NCI-H146 (cell line): ENCODE measurements at places on chromosomes 2 and 18.

DNA sequence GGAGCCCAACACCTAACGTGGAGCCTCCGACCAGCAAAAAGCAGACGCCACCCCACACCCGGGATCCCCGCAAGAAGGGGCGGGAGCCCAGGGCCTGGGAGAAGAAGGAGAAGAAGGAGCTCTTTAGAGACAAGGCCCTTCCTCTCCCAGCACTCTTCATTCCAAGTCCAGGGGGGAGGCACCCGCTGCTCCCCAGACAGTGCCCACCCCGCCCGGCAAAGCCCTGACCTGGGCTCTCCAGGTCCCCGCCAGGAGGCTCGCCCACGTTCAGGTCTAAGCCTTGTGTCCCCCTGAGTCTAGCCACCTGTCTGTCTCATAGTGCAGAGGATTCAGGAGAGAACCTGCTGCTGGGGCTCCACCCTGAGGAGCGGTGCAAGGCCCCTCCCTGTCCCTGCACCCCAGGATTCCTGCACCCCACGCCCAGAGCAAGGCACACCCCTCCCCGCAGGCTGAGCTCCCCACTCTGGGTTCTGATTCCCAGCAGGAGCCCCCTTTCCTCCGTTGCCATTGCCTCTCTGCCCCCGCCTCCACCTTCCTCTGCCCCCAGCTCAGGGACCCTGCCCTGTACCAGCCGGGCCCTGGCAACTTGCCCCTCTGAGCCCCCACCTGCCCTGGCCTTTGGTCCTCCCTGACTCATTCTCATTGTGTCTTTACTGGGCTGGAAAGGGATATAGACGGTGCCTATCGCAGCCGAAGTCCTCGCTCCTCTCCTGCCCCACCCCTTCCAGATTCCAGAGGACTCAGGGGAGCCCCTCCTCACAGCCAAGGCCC is 33.5 kb upstream of the GPC1 start:
- DNase-seq, result no peak

DNA sequence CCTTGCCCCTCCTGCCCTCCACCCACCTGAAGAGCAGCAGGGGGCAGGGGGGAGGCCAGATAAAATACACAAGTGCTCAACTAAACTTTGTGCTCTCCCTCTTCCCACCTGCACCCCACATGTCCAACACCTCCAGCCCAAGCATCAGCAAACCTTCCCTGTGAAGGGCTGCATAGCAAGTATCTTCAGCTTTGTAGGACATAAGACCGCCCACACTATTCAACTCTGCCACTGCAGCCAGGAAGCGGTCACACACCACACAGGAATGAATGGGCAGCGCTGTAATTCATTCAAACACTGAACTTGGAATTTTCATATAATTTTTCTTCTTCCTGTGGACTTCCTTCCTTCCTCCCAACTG is 27.5 kb downstream of the TFCP2L1 start:
- DNase-seq, result no peak

DNA sequence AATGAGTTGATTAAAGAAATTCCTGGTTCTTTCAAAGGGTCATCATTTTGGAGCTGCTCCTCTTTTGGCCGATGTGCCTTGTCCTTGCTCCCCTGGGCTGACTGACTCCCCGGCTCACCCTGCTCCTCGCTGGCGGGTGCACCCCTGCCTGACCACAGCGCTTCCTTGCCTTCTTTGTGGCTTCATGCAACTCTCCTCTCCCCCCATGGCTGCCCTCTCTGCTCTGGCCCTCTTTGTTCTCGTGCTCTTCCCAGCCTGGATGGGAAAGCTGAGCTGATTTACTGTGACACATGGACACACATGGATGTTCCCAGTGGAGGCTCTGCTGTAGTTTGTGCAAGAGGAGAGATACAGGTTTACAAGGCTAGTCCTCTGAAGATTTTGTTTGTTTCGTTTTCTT is 234.6 kb downstream of the HAUS1 start:
- no peak for DNase-seq

DNA sequence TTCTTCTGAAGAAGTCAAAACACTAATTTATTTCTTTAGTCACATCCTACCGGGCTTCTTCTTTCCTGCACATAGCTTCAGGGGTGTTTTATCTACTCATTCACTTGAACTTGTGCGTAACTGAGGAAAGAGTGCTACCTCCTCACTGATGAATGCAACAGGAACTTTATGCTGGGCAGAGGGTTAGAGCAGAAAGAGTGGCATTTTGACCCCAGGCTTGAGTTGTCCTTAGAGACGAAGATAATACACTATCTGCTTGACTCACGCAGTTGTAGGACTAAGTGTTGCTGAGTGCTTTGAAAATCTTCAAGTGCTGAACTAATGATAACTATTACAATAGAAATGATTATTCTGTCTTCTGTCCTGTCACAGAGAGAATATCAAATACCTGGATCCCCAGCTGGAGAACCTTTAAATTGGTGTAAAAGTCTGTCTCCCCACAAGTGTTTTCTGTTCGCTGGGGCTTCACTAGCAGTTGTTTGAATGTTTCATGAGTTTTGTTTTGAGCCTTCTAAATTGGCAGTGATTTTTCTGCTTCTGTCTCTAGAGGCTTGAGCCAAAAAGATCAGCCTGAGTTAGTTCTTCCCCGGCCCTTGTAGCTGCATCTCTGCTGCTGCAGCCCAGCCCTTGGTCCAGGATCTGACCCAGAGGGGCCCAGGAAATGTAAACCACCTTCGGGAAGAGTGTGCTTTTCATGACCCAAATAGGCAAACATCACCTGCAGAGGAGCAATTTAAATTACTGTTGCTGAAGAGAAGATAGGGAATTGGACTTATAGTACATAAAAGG is 86.3 kb upstream of the LGALSL start:
- DNase-seq, result no peak

- no peak for DNase-seq
Observed at GRCh38 chr18:79587226-79587741, 92.3 kb upstream of the CTDP1 start.

- DNase-seq, result no peak
Observed at GRCh38 chr2:236576953-236577352, 7.3 kb downstream of the ACKR3 start.

- no peak for DNase-seq
Observed at GRCh38 chr2:31764169-31764568, 183.4 kb upstream of the SRD5A2 start.

- DNase-seq, result peak; percentile 16
Observed at GRCh38 chr18:26549263-26550094, 1.1 kb upstream of the KCTD1 start.

- DNase-seq, result no peak
Observed at GRCh38 chr2:120483355-120483754, 137.4 kb downstream of the INHBB start.

- DNase-seq, result no peak
Observed at GRCh38 chr2:237270520-237270919, 143.4 kb downstream of the COL6A3 start.

DNA sequence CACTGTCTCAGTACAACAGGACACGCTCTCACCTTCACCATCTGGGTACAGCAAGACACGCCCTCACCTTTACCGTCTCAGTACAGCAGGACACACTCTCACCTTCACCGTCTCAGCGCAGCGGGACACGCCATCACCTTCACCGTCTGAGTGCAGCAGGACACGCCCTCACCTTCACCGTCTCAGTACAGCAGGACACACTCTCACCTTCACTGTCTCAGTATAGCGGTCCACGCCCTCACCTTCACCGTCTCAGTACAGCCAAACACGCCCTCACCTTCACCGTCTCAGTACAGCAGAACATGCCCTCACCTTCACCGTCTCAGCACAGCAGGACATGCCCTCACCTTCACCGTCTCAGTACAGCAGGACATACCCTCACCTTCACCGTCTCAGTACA is 109.9 kb upstream of the CTDP1 start:
- DNase-seq, result peak; percentile 35

DNA sequence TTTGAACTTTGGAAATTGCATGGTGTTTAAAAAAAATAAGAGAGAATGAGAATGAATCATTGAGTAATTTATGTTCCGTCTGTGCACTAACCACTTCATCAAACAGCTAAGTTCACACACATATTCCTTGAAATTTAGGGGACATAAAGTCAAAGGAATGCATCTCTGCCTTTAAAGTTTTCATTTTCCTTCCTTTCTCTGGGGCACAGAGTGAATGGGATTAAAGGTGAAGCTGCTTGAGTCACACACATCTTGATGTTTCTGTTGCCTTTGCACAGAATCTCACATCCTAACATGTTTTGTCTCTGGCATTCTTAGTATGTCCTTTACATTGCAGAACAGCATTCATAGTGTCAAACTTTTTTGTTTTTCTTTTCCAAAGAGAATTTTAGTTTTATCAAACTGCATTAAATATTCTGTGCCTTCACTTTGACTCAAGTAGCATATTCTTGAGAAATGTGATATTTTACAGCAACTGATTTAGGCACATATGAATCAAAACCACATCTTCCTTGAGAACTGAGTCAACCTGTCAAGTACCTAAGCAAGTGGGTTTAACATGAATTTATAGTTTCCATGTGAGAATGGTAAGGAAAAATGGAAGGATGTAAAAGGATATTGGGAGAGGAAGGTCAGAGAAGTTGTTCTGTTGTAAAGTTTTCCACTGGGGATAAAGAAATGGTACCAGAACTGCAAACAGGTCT is 169.1 kb upstream of the THUMPD2 start:
- DNase-seq, result no peak
